ENCODE measurements at places on chromosomes 7 and 10.
A peak's percentile ranks its signal among the peaks of the same experiment; 100 is the strongest.

DNA sequence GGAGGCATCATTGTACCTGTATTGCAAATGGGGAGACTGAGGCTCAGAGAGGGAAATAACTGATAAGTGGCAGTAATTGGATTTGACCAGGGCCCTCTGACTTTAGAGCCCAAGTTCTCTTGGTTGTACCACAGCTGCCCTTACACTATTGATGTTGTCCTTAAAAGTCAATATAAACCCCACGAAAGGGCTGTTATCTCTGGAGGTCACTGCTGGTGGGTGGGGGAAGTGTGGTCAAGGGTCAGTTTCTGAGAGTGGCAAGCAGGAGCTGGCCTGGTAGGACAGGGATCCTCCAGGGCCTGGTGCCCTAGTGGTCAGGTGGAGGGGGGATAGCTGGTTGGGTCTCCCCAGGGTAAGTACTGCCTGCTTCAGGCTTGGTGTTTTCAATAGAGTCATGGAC is 44.2 kb upstream of the AQP1 start:
- DNase-seq, result no peak

- DNase-seq, result no peak
These were observed 21.1 kb downstream of the FAM53B start for GRCh38 chr10:124722798-124723783.

GRCh38 chr7:28588602-28589001 is 176.3 kb downstream of the CREB5 start:
- DNase-seq, result no peak

GRCh38 chr10:129470103-129470851 is 3.2 kb downstream of the MGMT start:
- DNase-seq, result no peak

DNA sequence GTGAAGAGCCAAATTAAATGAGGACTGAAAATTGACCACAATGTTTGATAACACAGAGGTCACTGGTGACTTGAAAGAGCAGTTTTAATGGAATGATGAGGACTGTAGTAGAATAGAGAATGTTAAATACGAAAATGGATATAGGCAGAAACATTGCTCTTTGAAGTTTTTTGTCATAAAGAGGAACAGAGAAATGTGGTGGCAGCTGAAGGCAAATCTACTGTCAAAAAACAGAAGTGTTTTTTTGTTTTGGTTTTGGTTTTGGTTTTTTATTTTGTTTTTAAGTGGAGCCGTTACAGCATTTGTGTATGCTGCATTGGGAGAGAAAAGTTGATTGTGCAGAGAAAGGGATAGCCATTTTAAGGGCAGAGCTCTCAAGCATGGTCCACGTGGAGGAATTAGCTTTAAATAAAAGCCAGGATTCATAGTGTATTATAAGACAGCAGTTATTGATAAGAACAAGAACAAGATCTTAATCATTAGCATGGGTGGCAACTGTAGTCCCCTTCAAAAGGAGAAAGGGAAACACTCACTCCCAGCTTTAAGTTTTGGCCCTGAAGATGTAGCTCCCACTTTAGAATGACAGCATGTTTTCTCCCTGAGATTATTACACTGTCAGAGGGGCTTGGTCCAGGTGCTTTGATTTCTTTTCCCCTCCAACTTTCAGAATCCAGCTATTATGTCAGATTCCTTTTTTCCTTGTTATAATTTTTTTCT is 156.7 kb upstream of the BET1 start:
- DNase-seq, result no peak

DNA sequence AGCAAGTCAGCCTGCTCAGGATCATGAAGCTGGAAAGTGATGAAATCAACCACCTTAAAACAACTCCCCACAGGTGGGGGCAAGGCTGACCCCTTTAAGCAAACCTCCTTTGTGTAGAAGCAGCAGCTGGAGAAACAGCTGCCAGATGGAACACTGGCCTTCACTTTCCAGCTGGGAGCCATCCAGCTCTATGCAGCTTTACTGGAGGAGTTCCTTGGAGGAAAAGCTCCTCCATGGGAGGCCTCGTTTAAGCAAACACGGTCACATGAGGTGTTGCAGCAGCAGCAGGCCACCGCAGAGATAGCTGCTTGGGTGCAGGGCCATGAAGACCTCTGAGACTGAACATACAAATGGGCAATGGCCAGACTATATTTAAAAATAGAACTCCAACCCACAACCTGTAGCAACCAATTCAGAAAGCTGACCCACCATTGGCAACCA is 13.0 kb upstream of the DLG5 start:
- peak; percentile 36 for DNase-seq

- no peak for DNase-seq
These were observed 20.9 kb downstream of the MYOF start for GRCh38 chr10:93461109-93461806.

DNA sequence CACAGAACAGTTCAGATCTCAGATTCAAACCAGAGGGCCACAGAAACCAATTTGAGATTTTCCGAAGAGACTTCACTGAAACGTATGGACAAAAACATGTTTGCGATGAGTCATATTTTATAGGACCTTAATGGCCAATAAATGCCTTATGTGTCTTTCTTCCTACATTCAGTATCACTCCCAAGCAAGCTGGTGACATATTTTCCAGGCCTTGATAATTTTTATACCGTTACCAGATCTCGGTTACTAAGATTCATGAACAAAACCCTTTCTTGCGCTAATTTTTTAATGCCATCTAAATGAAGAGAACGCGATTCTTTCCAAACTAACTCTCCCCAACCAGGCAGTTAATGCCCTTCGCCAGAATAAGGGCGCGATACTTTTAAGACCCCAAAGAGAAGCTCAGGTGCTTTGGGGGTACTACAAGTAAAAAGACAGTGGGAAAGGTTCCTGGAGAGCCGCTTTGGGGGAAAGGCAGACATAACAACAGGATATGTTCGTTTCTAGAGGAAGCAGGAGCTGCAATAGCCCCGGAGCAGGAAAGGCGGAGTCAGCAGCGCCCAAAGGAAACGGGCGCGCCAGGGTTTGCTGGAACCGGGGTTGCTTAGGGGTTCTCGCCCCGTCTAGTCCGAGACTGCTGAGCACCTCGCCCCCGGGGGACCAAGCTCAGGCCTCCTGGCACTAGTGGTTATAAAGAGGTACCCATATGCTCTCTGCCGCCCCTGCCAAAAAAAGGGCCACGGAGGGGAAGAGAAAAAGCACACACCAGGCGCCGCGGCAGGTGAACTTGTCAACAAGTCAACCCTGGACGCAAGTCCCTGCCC is 884 bp downstream of the ICA1 start:
- no peak for DNase-seq

GRCh38 chr7:13603661-13604060 is 385.8 kb downstream of the ETV1 start:
- DNase-seq, result no peak

DNA sequence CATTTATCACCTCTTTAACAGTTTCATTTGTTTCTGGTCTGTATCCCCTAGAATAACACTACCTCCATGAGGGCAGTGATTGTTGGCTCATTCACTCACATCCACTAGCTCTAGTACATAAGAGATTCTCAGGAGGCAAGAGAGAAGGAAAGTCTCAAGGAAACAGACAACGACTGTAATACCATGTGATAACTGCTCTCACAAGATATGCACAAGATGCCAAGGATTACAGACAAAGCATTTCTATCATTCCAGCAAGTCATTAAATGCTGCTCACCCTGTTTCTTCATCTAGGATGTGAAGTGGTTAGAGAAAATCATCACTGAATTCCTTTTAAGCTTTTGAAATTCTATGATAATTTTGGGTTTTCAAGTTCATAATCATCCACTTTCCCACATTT is 115.3 kb downstream of the HIBADH start:
- DNase-seq, result peak; percentile 56

GRCh38 chr7:30546596-30546995 is 42.0 kb upstream of the GGCT start:
- no peak for DNase-seq

GRCh38 chr10:109835257-109835656 is 88.1 kb downstream of the XPNPEP1 start:
- DNase-seq, result no peak

DNA sequence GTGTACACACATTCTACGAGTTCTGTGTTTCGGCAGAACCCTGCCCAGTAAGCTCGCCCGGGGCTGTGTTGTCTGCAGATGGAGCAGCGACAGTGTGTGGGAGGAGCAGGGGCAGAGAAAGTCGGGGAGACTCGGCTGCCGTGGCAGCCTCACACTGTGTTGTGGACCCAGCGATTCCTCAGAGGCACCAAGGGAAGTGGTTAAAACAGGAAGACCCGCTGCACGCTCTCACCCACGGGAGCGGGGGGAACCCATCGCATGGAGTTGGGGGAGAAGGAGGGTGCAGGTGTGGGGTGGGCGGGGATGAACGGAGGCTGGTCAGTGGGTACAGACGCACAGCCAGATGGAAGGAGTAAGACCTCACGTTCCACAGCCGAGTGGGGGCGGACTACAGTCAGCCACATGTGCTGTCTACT is 250.2 kb downstream of the ELFN1 start:
- DNase-seq, result peak; percentile 38

All from AG08395 (cell line).